Epithelial cell of umbilical artery (primary cell): ENCODE measurements at places on chromosomes 6 and 20. TPM values are rescaled to one million over a fixed set of nuclear protein-coding genes. Genes with fewer than 3 reads are reported as not detected.

Gene COL21A1
- total RNA-seq, result 0.65 and 1.8 TPM in 2 replicates

Gene SLC35B2
- total RNA-seq, result 47.3 and 59.8 TPM in 2 replicates

Gene SIRPG
- not detected in 2 replicates for total RNA-seq

Gene DEF6
- total RNA-seq, result under 0.01 and 0.46 TPM in 2 replicates

Gene CLPSL2
- total RNA-seq, result not detected in 2 replicates

Gene CCN6
- total RNA-seq, result not detected in 2 replicates

Gene PRELID3B
- total RNA-seq, result 78.6 and 86.3 TPM in 2 replicates

Gene VWA7
- total RNA-seq, result not detected in 2 replicates

Gene CST5
- not detected in 2 replicates for total RNA-seq
